NCI-H1930 (cell line): ENCODE measurements at places on chromosomes 5 and 9.

- DNase-seq = no peak
Measured at GRCh38 chr9:101566904-101567724, 27.7 kb downstream of the PPP3R2 start.

DNA sequence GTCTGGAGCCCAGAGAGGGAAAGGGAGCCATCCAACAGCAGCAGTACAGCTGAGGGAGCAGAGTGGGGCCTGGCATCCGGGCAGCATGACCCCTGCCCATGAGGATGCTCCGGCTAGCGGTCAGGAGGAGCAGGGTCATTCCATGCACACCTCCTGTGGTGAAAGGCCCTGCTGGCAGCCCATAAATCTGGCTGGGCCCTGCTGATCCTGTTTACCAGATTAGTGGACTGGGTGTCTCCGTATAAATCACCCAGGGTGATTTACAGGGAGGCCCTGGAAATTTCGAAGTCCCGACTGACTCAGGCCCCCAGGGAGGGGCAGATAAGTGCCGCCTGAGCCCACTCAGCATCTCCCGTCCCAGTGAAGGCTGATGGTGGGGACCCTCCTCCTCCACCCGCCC is 117.6 kb upstream of the HAND1 start:
- DNase-seq = no peak

- no peak for DNase-seq
Measured at GRCh38 chr5:9692576-9692975, 62.4 kb upstream of the TAS2R1 start.

DNA sequence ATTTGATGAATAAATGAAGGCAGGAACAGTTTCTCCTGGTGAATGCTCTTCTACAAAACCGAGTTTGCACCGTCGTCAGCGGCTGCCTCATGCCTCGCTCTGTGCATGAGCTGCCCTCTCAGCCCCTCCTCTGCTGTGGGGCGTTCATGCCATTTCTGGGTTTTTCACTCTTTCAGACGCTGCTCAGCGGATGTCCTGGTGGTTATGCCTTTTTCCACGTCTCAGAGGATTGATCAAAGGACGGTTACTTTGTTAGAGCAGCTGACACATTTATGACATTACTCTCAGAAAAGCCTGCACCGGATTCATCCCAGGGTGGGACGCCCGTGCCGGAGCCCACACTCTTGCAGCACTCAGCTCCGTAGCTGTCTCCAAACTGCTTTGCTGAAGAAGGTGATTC is 195.9 kb upstream of the PPP1R26 start:
- no peak for DNase-seq

- no peak for DNase-seq
Measured at GRCh38 chr5:97501286-97501964, 318.4 kb upstream of the RIOK2 start.

GRCh38 chr5:68178579-68178978 is 37.0 kb upstream of the PIK3R1 start:
- no peak for DNase-seq

GRCh38 chr9:6417186-6417585 is 4.2 kb downstream of the UHRF2 start:
- no peak for DNase-seq

GRCh38 chr9:33130961-33131789 is 36.0 kb downstream of the B4GALT1 start:
- no peak for DNase-seq

DNA sequence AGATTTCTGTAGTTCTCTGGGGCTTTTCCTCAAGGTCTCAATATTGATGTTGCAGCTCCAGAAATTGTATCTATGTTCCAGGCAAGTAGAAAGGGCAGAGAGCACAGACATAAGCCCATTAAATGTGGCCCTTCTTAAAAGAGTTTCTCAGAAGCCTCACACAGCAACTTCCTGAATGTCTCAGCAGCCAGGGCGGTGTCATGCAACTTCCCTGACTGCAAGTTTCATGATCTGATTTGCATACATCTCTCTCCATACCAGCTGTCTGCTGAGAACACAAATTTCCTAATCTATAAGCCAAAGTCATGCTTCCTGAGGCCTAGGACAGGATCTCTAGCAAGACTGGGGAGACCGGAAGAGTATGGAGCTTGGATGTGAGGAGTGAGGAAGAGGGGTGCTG is 13.0 kb downstream of the RGS7BP start:
- DNase-seq = no peak

DNA sequence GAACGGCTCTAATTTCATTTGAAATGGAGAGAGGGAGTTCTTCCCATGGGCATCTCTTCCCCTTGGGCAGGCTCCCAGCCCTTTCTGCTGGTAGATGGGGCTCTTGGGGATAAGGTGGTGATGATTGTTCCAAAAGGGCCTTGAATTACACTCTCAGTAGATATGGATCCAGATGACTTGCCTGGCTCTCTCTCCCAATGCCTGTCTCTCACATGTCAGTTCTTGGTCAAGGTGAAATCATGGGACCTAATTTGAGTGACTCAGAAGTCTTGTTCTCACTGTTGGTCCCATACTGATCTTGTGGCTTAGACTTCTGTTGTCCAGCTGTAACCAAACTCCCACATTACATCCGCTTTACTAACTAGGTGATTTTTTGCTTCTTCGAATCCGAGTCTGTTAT is 317.0 kb upstream of the RFX3 start:
- no peak for DNase-seq

GRCh38 chr5:131528682-131529081 is 106.3 kb downstream of the RAPGEF6 start:
- no peak for DNase-seq

DNA sequence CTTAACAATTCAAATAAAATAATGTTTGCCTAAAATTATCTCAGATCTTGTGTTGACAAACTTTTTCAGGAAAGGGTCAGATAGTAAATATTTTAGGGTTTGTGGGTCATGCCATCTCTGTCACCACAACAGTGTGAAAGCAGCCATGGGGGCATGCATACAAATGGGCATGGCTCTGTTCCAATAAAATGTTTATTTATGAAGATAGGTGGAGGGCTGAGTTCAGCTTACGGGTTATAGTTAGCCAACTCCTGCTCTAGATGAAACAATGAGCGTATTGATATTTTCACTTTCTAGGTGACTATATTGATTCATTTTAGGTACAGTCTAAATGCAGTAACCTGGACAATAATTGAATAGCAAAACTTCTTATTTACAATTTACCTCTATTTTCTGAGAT is 533.8 kb upstream of the CLINT1 start:
- DNase-seq = no peak

- no peak for DNase-seq
Measured at GRCh38 chr9:89342948-89343347, 24.6 kb downstream of the SECISBP2 start.

DNA sequence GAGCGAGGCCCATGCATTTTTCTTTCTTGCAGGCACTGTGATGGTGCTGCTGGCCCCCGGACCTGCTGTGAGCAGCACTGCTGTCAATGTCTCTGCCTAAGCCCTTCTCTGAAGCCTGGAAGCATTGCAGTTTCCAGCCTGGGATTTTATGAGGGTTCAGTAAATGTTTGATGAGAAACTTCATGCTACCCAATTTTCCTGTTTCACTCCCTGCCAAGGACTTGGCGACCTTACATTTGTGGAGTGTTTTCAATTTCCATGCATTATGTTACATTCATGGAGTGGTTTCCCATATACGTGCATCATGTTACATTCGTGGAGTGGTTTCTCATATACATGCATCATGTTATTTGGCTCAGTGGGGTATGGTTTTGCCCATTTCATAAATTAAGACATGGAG is 90.7 kb upstream of the PTCH1 start:
- no peak for DNase-seq

- DNase-seq = no peak
Measured at GRCh38 chr5:142994218-142994617, 224.0 kb downstream of the ARHGAP26 start.

GRCh38 chr9:6822696-6823095 is 64.9 kb downstream of the KDM4C start:
- DNase-seq = no peak

DNA sequence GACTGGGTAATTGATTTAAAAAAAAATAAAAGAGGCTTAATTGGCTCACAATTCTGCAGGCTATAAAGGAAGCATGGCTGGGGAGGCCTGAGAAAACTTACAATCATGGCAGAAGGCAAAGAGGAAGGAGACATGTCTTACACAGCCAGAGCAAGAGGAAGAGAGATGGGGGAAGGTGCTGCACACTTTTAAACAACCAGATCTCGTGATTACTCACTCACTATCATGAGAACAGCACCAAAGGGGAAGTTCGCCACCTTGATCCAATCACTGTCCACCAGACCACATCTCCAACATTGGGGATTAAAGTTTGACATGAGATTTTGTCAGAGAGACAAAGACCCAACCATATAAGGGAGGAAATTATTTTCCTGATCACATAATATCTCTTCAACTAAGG is 138.8 kb upstream of the NR4A3 start:
- DNase-seq = no peak

DNA sequence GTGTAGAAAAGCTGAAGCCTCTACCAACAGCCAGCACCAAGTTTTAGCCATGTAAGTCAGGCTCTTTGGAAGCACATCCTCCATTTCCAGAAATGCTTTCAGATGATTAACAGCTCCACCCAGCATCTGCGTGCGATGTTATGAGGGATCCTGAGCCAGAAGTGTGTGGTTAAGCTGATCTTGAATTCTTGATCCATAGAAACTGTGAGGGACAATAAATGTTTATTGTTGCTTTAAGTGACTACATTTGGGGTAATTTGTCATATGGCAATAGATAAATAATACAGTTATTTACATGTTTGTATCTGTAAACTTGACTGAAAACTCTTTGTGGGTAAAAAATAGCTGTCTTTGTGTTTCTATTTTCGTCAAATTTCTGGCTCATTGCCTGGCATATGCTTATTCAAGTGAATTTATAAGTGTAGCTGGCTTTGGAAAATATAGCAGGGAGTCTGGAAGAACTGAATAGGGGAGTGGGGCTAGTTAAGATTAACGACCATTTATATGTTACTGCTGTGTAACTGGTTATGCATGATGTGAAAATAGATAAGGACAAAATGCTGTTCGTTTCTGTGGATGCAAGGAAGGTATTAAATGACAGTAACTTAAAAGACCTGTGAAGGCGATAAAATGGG is 234.1 kb downstream of the LRRC70 start:
- DNase-seq = no peak

DNA sequence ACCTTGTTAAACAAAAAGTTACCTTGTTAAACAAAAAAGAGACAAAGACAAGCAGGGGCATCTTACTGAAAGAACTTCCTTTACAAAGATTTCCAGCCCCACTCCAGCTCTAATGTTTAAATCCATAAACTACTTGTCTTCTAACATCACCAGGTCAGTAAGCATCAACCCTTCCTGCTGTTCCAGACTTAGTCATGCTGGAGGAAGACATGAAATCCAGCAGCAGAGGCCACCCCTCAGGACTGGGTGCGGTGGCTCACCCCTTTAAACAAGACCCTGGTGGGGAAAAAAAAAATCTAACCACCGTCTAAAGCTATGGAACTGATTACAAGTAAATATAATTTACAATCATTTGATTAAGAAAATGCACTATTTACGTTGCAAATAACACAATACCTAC is 9.1 kb downstream of the PDCL start:
- no peak for DNase-seq

DNA sequence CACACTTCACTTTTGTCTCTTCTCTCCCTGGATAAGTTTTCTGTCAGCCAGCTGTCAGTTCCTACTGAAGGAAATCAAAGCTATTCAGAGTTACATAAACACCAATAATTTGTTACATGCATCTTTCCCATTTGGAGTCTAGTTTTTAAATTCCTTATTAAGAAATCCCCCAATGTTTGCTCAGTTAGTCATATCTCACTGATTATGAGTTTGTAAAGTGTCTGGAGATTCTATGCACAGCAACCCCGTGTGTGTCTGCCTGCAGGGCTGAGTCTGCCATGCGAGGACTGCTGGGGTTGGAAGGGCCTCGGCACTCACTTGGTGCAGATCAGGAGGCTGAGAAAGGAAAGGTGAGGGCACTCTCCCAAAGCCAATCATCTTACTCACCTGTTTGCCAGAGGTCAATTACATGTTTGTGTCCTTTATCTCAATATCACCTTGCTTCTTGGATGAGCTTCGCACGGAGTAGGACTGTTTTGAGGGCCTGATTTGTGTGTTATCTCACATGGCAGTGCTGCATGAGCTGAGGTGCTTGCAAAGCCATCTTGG is 3.3 kb downstream of the ANKRD34B start:
- DNase-seq = no peak

GRCh38 chr9:2420543-2420942 is 201.0 kb upstream of the VLDLR start:
- peak; percentile 90 for DNase-seq

- DNase-seq = no peak
Measured at GRCh38 chr5:145470396-145470979, 364.7 kb downstream of the PRELID2 start.
